D341Med (cell line): ENCODE measurements at places on chromosomes 5 and 9.
A peak's percentile ranks its signal among the peaks of the same experiment; 100 is the strongest.

- DNase-seq, result peak; percentile 50
Observed at GRCh38 chr5:180352116-180353047, 754 bp downstream of the GFPT2 start.

- DNase-seq, result no peak
Observed at GRCh38 chr9:129889941-129890717, 54.9 kb downstream of the USP20 start.

GRCh38 chr5:125372694-125373631, 626.5 kb upstream of the ZNF608 start:
- peak; percentile 71 for DNase-seq

GRCh38 chr5:11396917-11397316, 507.3 kb downstream of the CTNND2 start:
- DNase-seq, result no peak

GRCh38 chr5:76499507-76500161, 96.5 kb downstream of the IQGAP2 start:
- no peak for DNase-seq

DNA sequence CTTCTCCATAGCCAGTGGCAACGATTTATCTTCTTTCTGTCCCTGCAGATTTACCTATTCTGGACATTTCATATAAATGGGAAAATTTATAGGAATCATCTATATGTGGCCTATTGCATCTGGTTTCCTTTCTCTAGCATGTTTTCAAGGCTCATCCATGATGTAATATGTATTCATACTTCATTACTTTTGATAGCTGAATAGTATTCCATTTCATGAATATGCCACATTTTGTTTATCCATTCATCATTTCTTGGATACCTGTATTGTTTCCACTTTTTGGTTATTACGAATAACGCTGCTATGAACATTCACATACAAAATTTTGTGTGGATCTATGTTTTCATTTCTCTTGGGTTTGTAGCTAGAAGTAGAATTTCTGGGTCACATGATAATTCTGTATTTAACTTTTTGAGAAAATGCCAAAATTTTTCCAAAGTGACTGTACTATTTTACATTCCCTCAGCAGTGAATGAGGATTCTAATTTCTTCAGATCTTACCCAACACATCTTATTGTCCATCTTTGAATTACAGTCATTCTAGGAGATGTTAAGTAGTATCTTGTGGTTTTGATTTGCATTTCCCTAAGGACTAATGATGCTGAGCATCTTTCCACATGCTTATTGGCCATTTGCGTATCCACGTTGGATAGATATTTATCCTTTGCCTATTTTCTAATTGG, 3.6 kb downstream of the IARS1 start:
- no peak for DNase-seq

- DNase-seq, result peak; percentile 25
Observed at GRCh38 chr9:15606643-15607472, 54.0 kb downstream of the CCDC171 start.

DNA sequence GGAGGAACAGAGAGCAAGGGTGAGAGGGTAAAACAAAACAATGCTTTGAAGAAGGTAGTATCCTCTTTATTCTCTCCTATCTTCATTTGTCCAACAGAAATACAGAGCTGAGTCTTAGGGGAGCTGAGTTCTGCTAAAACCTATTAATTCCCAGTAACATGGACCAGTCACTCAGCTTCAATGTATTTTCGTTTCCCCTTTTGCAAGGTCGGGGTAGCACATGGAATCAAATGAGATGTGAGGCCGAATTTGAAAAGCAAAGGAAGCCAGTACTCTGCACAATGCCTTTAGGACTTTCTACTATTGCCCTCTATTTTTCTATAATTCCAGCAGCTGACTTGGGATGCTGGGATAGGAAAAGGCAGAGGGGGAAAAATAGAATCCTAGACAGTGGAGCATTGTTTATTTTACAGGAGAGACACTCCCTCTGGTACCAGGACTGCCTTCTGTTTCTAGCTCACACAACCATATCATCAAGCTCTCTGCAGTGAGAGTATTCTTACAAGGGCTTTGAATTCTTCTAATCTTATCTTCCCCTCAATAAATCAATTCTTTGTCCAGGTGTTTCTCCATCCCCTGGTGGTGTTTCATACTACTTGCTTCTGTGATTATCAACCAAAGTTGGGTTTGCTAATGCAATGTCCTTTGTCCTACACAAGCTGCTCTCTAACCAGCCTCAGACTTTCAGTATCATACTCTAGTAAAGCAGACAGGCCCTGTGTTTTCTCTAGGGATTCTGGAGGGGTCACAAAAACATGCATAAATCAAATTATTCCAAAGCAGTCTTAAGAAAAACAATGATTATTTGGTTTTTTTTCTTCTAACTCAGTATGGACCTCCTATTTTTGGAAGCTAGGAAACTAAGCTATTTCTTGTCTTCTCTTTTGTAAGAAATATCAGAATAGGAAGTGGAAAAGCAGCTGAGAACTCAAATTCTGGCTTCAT, 341.5 kb downstream of the OSTF1 start:
- DNase-seq, result no peak

DNA sequence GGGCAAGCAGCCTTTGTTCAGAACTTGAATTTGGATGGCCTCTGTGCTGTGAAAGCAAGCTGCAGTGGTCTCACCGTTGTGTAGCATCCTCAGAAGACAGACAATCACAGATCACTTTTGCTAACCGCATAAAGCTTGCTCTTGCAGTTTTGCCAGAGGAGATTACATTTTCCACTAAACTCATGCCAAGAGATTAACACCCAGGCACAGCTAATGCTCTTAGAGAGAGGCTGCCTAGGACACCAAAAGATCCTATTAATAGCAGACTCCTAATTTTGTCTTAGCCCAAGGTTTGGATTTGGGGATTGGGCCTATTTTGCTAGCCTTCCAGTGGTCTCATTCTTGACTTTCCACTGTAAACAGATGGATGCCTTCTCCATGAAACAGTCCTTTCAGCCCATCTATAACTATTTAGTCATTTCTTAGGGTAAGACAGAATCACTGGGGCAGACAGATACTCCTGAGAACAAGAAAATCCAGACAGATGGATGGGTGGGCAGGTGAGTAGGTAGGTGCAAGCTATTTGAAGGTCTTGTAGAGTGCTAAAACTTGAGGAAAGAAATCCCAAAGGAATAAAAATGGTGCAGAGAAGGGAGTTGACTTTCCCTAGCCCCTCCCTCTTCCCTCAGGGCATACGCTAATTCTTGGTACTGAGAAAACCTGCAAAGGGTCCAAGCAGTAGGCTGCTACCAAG, 506.2 kb downstream of the SPOCK1 start:
- DNase-seq, result peak; percentile 73

GRCh38 chr9:131276094-131276888, at the start of gene FAM78A:
Gene FAM78A, minus strand, starts transcription at chr9:131276510. Its CDS starts 331 bp downstream, at chr9:131276179.
- DNase-seq, result no peak

GRCh38 chr9:133768859-133769510, 30.8 kb upstream of the SARDH start:
- peak; percentile 36 for DNase-seq

DNA sequence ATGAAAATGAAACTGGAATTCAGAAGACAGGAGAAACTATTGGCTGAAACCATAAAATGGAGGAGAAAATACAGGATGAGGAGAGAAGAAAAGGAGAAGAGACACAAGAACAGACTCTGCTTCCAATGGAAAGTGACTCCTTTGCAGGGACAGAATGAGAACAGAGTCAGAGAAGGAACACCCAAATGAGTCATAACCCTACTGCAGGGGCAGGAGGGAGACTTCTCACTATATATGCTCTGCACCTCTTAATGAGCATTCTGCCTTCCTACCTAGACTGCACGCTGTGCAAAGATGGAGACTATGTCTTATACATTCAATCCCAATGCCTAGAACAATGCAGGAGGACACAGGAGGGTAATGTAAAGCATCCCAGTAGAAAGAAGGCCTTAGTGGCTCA, 2.1 kb downstream of the SAXO1 start:
- no peak for DNase-seq

DNA sequence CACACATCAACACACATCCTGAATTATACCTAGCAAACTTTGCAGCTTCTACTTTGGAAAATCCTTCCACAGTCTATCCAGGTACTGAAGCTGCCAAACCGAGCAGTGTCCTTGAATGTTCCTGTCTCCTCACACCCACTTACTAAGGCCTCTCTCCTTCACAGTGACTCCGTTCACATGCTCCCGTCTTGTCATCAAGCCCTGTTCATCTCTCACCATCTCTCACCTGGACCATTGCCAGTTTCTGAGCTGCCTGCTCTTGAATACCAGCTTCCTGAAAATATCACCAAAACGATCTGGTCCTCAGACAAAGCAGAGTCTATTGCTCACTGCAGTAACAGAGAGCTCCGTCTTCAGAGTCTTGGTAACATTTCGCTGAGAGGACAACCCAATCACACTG, 57.4 kb downstream of the GCNT1 start:
- DNase-seq, result no peak

GRCh38 chr9:109401169-109401989, 80.5 kb upstream of the EPB41L4B start:
- DNase-seq, result peak; percentile 74

- no peak for DNase-seq
Observed at GRCh38 chr5:124789104-124789605, 42.7 kb upstream of the ZNF608 start.

DNA sequence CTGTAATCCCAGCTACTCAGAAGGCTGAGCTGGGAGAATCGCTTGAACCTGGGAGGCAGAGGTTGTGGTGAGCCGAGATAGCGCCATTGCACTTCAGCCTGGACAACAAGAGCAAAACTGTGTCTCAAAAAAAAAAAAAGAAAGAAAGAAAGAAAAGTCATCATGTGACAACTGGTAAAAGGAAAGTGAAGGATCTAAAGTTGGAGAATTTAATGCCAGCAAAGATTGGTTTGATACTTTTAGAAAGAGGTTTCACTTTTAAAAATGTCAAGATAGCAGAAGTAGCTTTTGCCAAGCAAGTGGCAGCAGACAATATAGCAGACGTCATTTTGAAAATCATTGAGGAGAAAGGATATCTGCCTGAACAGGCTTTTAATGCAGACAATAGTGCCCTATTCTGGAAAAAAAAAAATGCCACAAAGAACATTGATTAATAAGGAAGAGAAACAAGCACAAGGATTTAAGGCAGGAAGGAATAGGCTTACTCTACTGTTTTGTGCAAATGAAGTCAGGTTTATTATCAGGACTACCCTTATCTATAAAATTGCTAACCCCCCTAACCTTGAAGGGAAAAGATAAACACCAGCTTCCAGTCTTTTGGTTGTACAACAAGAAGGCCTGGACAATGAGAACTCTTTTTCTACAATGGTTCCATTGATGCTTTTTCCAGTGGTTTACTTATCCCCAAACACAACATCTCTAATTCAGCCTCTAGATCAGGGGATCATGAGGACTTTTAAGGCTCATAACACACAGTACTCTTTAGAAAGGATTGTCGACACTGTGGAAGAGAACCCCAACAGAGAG, 12.0 kb downstream of the PKD2L2 start:
- no peak for DNase-seq

DNA sequence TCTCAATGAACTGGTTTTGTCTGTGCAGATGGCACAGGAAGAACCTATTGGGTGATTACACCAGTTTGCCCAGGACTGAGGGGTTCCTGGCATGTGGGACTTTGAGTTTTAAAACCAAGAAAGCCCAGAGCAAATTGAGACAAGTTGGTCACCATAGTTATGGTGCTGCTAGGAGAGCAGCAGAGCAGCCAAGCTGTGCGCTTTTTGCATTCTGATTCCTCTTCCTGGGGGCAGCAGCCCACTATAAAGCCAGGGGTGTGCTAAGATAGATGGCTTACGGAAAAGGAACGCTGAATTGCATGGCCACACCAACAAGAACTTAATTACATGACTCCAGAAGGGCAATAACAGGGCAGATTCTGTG, 49.7 kb downstream of the TIMD4 start:
- no peak for DNase-seq

DNA sequence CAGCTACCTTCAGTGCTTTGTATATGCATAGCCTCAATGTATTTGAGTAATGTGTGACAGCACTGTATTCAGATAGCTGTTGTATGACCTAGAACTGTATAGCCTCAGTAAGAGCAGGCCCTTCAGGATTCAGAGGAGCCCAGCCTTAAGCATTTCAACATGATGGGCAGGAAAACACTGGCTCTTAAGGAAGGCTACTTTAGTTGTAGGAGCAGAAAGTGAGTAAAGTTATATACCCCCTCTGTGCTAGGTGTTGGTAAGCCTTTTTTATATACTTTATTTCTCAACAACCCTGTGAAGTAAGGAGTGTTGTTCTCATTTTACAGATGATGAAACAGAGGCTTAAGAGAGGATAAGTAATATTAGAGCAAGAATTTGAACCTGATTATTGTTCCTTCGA, 1.5 kb upstream of the GPR21 start:
- DNase-seq, result no peak

DNA sequence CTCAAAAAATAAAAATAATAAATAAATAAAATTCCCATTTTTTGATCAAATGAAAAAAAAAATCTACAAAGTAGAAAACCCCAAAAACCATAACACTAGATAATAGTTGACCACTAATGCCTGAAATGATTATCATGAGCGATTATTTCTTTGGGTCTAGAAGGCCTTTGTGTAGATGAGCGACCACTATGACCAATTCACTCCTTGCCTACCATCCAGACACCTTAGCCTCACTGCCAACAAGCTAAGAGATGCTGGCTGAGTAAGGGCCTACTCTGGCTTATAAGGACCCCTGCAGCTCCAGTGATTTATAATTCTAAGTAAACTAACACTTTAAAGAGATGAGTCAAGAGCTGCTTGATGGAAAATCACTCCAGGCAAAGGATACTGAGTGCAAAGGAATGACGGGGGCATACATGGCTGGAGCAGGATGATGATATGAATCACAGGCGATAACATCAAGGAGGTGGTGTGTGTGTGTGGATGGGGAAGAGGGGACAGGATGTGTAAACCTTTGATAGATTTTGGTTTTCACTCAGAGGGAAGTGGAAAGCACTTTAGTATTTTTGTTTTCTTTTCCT, 4.8 kb upstream of the F2RL1 start:
- DNase-seq, result no peak

DNA sequence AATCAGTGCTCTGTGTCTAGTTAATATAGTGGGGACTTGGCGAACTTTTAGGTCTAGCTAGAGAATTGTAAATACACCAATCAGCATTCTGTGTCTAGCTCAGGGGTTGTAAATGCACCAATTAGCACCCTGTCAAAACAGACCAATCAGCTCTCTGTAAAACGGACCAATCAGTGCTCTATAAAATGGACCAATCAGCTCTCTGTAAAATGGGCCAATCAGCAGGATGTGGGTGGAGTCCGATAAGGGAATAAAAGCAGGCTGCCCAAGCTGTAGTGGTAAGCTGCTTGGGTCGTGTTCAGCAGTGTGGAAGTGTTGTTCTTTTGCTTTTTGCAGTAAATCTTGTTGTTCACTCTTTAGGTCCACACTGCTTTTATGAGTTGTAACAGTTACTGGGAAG, 3.6 kb upstream of the OTULINL start:
- no peak for DNase-seq

DNA sequence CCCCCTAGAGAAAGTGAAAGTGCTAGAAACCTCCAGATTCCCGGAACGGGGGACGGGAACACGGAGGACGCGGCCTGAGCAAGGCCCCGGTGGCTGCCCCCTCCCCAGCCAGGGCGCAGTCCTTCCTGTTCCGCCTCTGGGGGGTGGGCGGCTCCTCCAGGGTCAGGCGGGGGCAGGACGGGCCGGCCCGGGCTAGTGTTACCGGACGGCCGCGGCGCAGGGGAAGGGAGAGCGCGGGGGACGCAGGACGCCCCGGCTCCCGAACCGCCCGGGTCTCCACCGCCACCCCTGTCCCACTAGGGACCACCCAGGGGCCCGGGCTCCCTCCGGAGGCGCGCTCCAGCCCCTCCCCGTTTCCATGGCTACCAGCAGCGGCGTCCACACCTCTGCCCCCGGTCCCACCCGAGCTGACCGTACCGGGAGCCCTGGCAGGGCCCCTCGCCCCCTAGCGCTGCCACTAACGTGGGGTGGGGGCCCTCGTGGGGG, 579 bp downstream of the SLC12A7 start:
- DNase-seq, result peak; percentile 46

GRCh38 chr5:6506611-6507010, 58.0 kb downstream of the UBE2QL1 start:
- no peak for DNase-seq
